ENCODE measurements at places on chromosomes 4 and X.

- DNase-seq, result no peak
Measured at GRCh38 chr4:6452116-6452896, 20.1 kb downstream of the PPP2R2C start.

DNA sequence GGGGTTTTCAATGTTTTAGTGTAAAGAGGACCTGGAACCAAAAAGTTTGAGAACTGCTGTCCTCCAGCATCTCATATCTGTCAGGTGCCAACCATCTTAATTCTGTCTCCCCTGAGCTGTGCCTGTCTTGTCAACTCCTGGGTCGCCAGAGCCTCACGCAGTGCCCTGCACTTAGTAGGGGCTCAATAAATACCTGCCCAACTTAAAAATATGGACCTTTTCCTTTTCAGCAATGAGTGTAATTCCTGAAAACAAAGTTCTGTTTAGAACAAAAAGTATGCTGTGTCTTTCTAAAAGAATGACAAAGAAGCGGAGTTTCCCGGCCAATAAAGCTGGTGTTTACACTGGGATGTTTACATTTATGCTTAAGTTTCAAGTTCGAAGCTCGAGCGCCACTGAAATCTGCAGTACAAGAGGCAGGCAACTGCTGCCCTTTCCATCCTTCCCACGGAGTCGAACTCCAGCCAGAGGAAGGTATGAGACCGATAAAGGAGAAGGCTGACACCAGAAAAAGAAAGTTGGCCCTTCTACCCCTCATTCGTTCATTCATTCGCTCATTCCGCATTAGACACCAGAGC, 1.1 kb upstream of the HTATSF1 start:
- DNase-seq, result no peak

GRCh38 chr4:57668621-57669020, 558.4 kb upstream of the IGFBP7 start:
- DNase-seq, result no peak

DNA sequence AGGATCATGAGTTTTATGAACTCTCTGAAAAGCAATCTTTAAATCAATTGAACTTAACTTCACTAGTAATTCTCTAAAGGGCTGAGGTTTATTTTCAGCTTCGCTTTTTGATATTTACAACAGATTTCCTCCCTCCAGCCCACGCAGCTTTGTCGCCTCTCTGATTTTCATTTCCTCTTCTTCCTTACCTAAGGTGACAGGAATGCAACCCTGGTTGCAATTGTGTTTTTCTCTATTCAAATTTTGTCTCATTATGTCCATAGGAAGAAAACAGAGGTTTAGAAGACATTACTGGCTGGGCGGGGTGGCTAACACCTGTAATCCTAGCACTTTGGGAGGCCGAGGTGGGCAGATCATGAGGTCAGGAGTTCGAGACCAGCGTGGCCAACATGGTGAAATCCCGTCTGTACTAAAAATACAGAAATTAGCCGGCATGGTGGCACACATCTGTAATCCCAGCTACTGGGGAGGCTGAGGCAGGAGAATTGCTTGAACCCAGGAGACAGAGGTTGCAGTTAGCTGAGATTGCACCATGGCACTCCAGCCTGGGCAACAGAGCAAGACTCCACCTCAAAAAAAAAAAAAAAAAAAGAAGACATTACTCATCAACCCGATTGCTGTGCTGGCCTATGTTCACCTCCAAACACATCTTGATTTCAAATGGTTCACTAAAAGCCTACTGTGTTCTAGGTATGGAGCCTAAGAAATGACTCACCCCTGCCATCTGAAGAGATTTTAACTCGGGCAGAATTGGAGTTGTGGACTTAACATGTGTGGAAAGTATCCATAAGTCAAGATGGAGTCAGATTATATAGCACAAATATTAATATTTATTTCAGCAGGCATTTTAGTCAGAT, 36.8 kb downstream of the VSIG4 start:
- DNase-seq, result no peak

- no peak for DNase-seq
Measured at GRCh38 chr4:160887668-160888067, 1276.1 kb downstream of the FSTL5 start.

GRCh38 chr4:159283696-159284095, 180.8 kb downstream of the RAPGEF2 start:
- DNase-seq, result no peak

GRCh38 chr4:56318555-56318954, 68.7 kb downstream of the AASDH start:
- DNase-seq, result no peak

- peak; percentile 51 for DNase-seq
Measured at GRCh38 chr4:99945718-99946355, 581 bp downstream of the DNAJB14 start.

All from activated T-cell treated with anti-CD3 and anti-CD28 coated beads, Interleukin-2, amount 50 U/mL, for 72 hours (primary cell).